ENCODE measurements at places on chromosomes 2 and 18.

DNA sequence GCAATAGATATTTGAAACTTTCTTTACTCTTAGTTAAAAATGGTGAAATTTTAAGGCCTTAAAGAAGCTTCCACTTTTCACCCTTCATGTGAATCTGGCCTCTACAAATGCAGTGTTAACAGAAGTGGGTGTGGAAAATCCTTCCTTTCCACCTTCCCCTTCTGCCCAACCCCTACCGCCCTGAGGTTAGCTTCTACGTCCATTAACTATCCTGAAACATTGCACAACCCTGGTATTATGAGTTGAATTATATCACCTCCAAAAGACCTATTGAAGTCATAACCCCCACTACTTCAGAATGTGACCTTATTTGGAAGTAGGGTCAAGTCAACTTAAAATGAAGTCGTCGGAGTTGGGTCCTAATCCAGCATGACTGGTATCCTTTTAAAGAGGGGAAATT, 80.8 kb upstream of the ACSL3 start:
- no peak for DNase-seq

- DNase-seq: no peak
Observed at GRCh38 chr18:49859021-49859359, 45.7 kb upstream of the ACAA2 start.

DNA sequence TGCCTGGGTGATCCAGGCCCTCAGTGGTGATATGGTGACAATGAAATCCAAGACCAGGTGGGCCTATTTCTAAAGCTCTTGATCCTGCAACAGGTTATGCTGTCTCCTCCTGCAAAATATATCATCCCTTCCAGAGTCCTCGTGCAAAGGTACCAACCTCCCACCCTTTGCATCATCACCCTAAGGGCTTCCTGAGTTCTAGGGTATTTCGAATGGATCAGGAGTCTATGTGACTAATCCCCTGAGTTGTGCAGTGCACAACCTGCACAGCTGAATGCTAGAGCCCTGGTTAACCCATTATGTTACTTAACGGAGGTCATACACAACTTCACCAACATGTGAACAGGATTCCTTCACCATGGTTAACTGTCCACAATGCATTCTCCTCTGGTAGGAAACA, 13.4 kb upstream of the NPAS2 start:
- no peak for DNase-seq

DNA sequence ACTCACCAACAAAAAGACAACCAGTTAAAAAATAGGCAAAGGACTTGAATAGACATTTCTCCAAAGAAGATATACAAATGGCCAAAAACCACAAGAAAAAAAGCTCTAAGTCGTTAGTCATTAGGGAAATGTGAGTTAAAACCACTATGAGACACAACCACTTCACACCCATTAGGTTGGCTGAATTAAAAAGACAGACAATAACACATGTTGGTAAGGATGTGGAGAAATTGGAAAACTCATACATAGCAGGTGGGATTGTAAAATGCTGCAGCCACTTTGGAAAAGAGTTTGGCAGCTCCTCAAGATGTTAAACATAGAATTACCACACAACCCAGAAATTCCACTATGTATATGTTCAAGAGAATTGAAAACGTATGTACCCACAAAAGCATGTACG, 117.6 kb upstream of the SPATS2L start:
- no peak for DNase-seq

DNA sequence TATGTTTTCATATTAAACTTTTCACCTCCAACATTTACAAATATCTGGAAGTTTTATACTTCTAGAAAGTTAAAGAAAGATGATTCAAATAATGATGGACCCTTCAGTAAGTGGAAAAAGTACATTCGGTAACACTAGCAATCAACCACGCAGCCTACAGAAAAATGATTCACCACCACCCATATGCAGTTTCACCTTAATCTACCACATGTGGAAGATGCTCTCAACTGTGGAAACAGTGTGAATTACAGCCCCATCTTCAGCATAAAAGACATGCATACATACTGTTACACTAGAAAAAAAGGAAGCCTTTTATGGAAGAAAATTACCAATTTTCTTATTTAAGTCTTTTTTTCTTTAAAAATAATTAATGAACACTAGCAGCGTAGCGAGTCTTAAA, 1.1 kb downstream of the SLC38A11 start:
- no peak for DNase-seq

DNA sequence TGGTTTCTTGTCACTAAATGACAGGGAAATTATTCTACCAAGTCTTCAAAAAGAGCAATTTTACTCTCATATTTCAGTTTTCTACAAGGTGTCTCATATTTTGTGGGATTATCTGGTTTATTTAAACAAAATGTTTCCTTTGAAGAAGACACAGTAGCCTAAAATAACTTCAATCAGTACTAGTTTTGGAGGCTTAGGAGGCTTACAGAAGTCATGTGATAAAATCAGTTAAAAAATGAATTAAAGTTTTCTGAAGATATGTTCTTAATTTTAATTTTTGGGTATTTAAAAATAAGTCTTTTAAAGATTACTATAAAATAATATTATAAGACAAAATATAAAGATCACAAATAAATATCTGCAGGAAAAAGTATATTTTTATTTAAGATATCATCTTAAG, 95.9 kb downstream of the XIRP2 start:
- DNase-seq: no peak

GRCh38 chr2:120983344-120983743, 247.7 kb downstream of the GLI2 start:
- peak; percentile 45 for DNase-seq

- no peak for DNase-seq
Observed at GRCh38 chr2:43185146-43185545, 41.3 kb downstream of the ZFP36L2 start.

- DNase-seq: no peak
Observed at GRCh38 chr2:233857511-233858141, 3.3 kb upstream of the HJURP start.

DNA sequence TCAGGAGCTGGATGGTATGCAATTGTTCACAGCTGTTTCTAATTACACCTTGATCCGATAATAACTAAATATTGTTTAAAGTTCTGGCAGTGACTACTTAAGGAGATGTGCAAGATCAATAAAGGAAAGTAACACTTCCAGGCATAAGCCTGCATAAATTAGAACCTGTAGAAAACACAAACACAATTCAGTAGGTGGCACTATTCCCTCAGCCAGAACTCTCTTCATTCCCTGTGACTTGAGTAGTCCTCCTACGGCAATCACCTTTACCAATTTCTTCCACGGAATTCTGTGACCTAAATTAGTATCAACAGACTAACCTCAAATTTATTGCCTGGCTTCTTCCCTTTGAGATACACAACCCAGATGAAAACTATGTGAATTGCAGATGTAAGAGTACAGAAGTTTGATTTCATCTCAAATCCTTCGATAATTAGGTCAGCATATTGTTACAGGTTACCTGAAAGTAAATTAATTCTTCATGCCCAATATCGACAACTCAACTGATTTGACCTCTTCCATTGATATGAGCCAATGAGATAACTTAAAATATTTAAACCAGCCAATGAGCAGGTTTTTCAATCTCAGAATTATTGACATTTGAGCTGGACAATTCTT, 137.8 kb downstream of the PID1 start:
- DNase-seq: no peak

- DNase-seq: no peak
Observed at GRCh38 chr2:219514196-219514761, at the start of gene ASIC4. Gene ASIC4 (plus strand): TSS chr2:219514482. CDS start chr2:219514725, 243 bp downstream.

DNA sequence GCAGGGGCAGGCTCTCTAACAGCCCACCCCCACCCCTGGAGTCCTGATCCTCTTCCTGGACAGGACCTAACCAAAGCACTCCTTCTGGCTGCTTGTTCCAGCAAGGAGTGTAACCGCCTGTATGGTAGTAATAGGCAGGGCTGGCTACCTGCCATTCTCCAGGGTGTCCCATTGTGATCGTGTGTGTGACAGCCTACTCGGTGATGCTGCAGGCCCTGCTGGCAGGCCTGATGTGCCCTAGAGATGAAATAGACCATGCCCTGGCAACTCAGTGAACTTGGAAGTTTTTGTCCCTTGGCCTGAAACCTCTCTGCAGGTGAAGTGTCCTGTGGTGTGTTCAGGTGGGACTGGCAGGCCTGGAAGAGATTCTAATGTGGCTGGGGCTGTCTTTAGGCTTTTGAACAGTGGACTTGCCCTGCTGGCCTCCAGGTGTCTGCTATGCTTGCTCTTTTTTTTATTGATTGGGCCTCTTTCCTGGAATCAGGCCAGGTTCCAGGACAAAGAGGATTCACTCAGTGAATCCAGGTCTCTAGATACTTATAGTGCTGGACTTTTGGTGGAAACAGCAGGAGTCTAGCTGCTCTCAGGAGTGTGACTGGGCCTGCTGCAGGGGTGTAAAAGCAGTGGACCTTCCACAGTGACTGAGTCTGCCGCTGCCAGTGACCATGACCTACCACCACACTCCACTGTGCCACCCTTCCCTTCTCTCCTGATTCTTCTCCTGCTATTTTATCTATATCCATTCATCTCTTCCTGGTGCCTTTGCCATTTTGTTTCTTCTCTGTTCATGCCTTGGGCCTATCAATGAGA, 132.1 kb downstream of the CTIF start:
- no peak for DNase-seq

DNA sequence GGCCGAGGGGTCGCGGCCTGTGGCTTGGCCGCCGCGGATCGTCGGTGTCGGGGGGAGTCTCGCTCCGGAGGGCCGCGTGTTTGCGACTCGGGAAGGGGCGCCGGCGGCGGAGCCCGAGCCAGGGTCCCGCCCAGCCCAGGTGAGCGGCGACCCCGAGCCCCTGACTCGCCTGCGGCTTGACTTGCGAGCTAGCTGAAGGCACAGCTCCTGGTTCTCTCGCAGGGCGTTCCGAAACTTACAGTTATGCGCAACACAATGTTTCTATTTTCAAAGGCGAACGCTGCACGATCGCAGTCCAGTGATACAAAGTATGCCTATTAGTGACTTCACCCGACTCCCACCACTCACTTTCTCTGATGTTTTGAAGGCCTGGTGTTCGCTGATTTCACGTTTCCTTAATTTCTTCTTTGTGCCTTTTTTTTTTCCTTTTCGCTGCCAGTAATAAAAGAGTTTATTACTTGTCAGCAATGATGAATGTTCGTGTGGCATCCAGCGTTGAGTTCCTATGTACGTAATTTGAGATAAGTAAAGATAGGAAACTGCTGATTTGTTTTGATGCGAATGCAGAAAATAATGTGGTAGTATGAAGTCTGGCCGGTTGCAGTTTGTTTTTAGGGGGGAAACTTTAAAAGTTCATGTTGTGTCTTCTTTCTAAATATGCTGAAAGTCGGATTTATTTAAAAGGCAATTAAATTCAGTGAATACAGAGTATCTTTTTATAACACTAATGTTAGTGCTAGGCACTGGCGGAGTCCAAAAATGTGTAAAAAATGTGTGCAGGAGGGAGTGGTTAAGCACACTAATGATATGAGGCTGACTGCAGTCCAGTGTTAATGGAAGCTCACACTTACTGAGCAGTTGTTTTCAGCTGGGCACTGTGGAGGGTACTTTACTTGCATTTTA, 706 bp downstream of the UBXN2A start:
- DNase-seq: no peak

GRCh38 chr2:203650860-203651613, 55.4 kb upstream of the CD28 start:
- DNase-seq: no peak

GRCh38 chr2:165191096-165191728, 12.6 kb downstream of the SCN3A start:
- no peak for DNase-seq

- DNase-seq: no peak
Observed at GRCh38 chr18:80068571-80069272, 34.5 kb downstream of the RBFA start.
